Hindlimb muscle (tissue), 1 donor: ENCODE measurements at places on chromosomes 1 and 21. TPM values are rescaled to one million over a fixed set of nuclear protein-coding genes. Genes with fewer than 3 reads are reported as not detected.

DNA sequence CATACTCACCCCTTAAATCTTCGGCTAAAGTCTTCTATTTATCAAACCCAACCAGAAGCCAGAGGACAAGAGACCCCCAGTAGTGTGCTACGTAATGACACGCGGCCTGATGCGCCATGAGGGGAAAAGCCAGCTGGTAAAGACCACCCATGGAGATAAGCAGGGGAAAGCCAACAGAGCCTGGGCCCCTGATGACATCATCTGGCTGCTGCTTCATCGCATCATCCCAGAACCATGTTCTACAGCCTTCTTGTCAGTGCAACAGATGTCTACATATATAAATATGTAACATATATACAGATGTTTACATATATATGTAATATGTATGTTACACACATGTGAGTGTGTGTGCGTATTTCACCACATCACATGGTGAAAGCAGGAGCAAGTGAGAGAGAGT lies 81.7 kb upstream of the VANGL1 start:
- no peak for DNase-seq

- no peak for DNase-seq
Observed at GRCh38 chr1:224623743-224624333, 7.7 kb downstream of the CNIH3 start.

- no peak for DNase-seq
Observed at GRCh38 chr1:161943737-161944136, 79.9 kb downstream of the OLFML2B start.

DNA sequence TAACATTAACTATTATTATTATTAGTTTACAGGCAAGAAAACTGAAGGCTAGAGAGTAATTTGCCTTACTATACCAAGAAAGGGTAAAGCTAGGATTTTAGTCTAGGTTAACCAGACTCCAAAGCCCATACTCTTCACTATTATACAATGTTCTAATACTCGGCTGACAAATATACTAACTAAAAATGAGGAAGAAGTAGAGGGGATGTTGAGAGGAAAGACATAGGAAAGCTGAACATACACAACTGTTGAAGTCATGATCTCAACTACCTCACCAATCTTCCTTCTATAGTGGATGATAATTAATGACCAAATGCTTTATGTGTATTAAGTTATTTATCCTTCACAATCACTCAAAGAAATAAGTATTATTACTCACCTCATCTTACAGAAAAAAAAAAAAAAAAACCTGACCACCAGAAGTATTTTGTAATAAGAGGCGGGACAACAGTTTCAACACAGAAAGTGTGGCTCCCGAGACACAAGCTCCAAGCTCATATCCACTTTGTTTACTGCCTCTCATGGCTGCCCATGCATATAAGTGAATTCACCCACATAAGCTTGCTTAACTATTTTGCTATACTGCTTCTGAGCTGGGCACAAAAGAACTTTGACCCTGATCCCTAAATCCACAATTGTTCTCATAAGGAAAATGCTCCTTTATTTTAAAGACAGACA lies 78.0 kb downstream of the USP1 start:
- DNase-seq = no peak

GRCh38 chr1:5906116-5906515 lies 86.1 kb downstream of the NPHP4 start:
- no peak for DNase-seq

DNA sequence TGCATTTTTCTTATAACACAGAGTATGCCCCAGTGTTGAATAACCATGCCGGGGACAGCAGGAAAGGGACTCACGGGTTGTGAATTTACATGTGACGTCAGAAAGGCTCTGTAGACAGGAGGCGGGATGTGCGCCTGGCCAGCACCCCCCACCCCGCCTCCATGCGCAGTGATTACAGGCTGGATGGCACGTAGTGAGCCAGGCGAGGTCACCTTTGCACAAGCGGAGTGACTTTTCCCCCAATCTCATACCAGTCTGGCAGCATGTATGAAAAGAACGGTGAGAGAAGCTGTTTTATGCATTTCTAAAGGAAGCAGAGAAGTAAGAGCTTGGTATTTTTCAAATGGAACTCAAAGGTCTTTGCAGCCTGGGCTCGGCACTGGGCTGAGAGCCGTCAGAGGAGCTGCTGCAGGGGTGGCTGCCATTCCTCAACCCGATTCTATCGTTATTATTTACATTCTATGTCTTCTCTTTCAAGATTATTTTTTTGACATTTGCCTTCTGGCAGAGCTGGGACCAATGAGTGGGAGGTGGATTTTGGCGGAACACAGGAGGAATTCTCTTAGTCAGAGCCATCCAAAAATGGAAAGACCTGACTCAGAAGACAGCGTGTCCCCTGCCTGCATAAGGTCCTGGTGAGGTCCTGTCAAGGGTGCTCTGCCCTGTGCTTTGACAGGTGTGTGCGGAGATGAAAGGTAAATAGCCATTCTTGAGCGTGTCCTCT lies 115.6 kb upstream of the SLC45A1 start:
- peak; percentile 40 for DNase-seq

GRCh38 chr1:28602536-28603439 lies 10.7 kb downstream of the RAB42 start:
- peak; percentile 84 for DNase-seq

DNA sequence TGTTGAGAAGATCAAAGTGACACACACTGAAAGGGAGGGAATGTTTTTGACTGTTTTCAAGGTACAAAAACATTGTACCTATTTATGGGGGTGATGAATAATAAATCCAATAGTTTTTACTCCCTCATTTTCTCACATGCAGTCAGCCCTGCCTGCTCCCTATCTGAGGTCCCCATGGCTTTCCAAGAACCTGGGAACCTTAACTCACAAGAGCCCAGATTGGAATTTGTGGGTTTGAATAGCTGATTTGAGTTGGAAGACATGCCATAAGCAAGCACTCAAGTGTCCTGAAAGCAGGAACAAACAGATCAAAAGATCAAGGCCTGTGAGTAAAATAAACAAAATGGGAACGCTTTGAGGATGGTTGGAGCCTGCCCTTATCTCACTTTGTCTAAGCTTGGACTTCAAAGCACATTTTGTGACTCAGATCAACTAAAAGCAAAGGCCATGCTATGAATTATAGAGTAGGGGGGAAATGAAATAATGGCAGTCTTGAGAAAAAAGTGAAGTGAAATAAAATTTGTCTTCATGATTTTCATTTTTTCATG lies 136.6 kb downstream of the LYPLAL1 start:
- no peak for DNase-seq

DNA sequence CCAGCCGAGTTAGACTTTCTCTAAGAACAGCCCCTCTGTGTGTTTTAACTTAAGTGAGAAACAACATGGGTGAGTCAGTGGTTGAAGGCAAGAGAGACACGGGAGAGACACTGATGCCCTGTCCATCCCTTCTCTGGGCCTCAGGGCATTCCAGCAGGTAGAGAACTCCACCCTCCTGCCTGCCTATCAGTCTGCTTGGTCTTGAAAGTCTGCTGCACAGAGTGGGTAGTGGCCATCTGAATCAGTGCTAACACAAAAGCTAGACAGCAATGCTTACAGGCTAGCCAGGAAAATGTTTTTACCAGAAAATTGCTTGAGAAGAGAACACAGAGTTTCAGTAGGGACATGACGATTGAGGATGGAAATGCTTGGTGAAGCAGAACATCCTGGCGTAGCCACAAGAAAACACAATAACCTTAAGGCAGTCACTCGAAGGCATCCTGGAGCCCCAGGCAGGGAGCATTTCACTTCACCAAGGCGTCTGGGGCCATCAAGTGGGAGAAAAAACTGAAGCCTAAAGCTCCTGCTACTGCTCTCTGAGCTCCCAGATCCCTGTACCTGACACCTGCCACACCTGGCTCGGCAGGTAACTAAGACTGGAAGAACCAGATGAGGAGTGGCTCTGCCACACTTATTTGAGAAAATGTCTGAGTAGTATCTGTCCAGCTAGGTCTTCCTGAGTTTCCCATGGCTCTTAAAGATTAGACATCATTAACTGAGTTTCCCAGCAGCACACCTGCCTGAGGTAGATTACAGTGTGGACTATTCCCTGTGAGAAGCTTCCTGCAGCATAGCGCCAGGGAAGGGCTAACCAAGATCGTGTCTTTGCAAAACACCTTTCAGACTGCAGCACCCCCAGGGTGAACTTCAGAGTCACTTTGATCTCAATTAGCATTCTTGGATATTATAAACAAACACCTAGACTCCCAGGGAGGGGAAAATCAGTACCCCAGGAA lies 18.1 kb upstream of the LBR start:
- no peak for DNase-seq

DNA sequence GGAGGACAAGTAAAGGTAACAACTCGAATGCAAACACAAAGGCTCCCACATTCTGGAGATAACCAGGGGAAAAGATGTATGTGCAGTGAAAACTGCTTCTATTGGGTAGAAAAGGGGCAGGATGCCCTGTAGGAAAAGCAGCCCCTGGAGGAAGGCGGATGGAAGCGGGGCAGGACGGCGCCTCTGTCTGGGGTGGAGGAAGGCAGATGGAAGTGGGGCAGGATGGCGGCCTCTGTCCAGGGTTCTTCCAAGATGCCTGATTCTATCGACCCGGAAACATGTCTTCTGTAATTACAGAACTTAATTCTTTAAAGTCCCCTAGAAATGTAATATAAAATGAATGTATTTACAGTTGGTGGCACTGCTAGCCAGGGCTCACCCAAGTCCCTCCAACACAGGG lies 24.0 kb upstream of the LRRC47 start:
- DNase-seq = no peak

GRCh38 chr1:39882152-39882551 lies 1.2 kb downstream of the TRIT1 start:
- no peak for DNase-seq

DNA sequence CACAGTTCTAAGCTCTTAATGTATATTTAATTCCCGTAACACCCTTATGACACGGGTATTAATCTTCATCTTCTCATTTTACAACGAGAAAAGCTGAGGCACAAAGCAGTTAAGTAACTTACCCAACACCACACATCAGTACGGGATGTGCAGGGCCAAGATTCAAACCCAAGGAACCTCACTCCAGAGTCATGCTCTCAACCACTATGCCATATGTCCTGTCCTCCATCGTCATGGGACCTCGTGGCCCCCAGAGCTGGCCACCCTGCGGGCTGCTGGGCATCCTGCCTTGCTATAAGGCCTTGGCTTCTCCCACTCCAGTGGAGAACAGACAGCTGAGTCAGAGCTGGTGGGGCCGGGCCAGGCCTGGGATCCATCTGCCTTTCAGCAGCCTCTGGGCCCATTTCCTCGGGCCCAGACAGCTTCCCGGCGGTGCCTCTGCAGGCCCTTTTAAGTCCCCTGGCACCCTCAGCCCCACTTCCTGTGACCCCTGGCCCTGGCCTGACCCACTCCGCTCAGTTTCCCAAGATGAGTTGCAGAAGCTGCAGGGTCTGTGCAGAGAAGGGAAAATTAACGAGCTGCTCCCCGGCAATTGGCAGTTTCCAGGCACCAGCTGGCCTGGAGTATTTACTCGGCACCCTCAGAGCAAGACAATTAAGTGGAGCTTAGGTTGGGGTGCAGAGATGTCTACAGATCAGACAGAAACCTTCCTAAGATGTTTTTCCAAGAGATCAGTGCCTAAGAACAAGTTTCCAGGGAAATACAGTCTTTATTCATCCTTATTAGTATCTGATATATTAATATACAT lies 98.2 kb downstream of the EPHB2 start:
- no peak for DNase-seq

LCE1A gene
- polyA plus RNA-seq = not detected

CYP4Z1 gene
- 0.15 TPM for polyA plus RNA-seq

LRRC71 gene
- polyA plus RNA-seq = 0.83 TPM
